Type B pancreatic cell (in vitro differentiated cells): ENCODE measurements at places on chromosomes 12 and 14.
A peak's percentile ranks its signal among the peaks of the same experiment; 100 is the strongest.

GRCh38 chr14:65926935-65927700 lies 514.6 kb downstream of the FUT8 start:
- H3K4me1 ChIP-seq, result peaks cover 17% of the 10 kb centered on the region
- no peak overlapping the region for H3K27ac ChIP-seq
- no peak for DNase-seq
- H3K36me3 ChIP-seq, result no peaks in the 10 kb centered on the region
- H3K27me3 ChIP-seq, result peaks cover 28% of the 10 kb centered on the region

DNA sequence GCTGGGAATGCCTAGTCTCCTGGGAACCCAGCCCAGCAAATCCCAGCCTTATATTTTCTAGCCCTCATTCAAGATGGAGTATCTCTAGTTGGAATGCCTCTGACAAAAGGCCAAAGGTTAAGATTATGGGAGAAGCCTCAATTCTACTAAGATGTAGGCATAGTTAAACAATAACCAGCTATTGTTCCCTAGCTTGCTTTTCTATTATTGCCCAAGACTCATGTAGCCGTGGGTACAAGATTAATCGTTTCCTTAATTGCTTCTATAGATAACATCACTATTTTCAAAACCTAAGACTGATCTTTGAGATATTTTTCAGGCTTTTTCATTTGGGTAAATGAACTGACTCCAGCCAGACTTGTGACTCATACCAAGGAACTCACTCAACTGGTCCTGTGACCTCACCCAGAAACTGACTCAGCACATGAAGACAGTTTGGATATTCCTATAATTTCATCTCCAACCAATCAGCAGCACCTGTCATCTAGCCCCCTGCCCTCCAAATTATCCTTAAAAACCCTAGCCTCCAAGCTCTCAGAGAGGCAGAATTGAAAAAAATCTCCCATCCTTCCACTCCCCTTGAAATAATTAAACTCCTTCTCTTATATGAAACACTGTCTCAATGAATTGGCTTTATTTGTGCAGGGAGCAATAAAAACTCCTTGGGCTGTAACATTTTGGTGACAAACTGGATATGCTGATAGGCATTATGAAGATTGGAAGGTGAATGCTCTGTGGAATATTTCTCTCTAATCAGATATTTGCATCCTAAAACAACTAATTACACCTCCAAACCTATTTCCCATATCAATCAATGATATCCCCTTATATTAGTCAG lies 589.0 kb downstream of the C12orf50 start:
- H3K27me3 ChIP-seq, result no peaks in the 10 kb centered on the region
- DNase-seq, result no peak
- peaks cover 16% of the 10 kb centered on the region for H3K4me1 ChIP-seq
- H3K4me3 ChIP-seq, result peak overlapping the region; percentile 25
- H3K27ac ChIP-seq, result peak overlapping the region; percentile 91

DNA sequence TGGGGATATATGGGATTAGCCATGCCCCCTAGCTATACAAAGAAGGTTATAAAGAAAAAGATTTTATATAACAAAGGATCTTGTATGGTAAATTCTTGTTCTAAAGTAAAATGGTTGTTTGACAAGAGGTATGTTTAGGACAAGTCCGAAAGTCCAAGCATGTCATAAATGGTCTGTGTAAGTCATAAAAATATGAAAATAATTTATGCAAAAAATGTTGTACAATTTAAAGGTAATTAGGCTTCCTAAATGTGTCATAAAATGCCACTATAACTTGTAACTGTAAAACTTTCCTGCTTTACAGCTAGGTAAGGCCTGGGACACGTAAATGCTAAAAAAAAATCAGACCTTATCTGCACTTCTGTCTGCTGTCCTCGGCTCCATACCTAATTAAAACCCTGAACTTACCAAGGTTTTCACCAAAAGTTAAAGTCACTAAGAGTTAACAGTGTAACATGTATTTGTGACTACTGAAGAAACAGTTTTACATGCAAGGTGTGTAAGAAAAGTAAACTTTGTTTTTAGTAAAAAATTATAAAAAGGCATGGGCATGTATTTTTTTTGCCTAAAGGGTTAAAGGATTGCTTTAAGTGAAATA lies 110.0 kb upstream of the RESF1 start:
- H3K27me3 ChIP-seq, result no peaks in the 10 kb centered on the region
- DNase-seq, result no peak
- H3K27ac ChIP-seq, result no peak overlapping the region

GRCh38 chr12:72267974-72268373 lies 4.2 kb upstream of the TRHDE start:
- no peak for DNase-seq
- peaks cover 12% of the 10 kb centered on the region for H3K4me1 ChIP-seq
- no peaks in the 10 kb centered on the region for H3K36me3 ChIP-seq
- H3K27ac ChIP-seq, result no peak overlapping the region
- H3K4me3 ChIP-seq, result no peak overlapping the region
